ENCODE measurements at places on chromosomes 3 and 15.

GRCh38 chr3:112089956-112090886 is 4.0 kb downstream of the C3orf52 start:
- DNase-seq: no peak

DNA sequence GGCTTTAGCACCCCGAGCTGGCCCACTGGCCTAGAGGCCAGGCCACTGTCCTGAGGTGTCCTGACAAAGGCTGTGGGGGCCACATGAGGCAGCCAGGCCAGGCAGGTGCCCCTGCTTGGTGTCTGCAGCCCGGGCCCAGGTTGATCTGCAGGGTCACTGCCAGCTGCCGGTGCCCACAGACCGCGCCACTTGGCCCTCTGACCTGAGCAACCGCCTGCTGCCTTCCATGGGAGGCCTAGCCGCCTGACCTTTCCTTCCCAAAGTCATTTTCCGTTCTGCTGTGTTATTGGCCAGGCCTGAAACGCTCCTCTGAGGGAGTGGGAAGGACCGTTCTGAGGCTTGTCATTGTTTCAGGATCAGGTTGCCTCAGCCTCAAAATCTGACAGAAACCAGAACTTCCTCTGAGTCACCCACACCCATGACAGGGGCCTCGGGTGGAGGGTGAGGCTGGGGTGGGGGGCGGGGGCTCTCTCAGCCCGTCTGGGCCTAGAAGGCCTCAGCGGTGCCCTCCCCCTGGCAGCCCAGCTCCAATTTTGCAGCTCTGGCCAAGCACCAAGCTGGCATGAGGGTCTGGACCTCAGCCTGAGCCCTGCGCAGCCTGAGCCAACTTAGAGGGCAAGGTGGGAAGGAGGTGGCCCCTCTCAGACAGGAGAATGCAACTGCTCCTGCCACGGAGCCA is 140.7 kb upstream of the MEF2A start:
- DNase-seq: no peak

DNA sequence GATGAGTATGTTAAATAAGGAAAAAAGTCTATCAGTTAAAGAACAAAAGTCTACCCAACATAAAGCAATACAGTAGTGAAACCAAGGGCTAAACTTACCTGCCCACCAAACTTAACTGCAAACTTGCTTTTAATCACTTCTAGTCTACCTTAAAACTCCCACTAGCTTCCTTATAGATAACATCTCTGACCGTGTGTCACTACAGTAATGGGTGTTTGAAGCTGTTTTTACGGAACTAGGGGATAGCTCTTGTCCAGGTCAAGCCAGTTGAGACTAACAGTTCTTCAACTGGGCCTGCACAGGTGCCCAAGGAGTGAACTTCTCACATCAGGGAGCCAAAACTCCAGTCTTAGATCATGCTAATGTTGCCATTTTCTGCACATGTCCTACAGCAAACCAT is 132.3 kb downstream of the ZNF385D start:
- DNase-seq: no peak

- no peak for DNase-seq
These were observed 10.0 kb downstream of the RPL32 start for GRCh38 chr3:12831301-12831866.

DNA sequence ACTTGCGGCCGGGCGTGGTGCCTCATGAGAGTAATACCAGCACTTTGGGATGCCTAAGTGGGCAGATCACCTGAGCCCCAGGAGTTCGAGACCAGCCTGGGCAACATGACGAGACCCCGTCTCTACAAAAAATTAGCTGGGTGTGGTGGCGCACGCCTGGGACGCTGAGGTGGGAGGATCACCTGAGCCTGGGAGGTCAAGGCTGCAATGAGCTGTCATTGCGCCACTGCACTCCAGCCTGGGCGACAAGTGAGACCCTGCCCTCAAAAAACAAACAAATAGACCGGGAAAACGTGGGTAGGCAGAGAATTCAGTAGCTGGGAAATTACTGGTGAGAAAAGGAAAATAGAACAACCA is 667 bp downstream of the UMPS start:
- DNase-seq: no peak

All from right renal pelvis (tissue), 4 donors.